ENCODE measurements at places on chromosomes 3 and 15.

DNA sequence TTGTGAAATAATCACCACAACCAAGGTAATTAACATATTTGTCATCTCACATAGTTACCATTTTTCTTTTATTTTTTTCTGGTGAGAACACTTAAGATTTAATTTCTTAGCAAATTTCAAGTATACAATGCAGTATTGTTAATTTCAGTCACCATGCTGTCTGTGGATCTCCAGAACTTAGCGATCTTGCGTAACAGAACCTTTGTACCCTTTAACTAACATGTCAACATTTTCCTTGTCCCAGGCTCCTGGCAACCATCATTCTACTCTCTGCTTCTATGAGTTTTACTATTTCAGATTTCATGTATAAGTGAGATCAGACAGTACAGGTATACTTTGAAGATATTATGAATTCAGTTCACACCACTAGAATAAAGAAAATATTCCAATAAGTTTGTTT is 154.4 kb downstream of the KCNAB1 start:
- DNase-seq: no peak

GRCh38 chr3:51739110-51739509 is 32.2 kb downstream of the GRM2 start:
- DNase-seq: no peak

- no peak for DNase-seq
Measured at GRCh38 chr3:126551121-126551838, 7.5 kb downstream of the C3orf22 start.

GRCh38 chr3:195820901-195821300 is 9.2 kb upstream of the MUC4 start:
- no peak for DNase-seq

- no peak for DNase-seq
Measured at GRCh38 chr3:189282741-189283140, 111.0 kb downstream of the TPRG1 start.

All from stimulated activated CD4-positive, alpha-beta T cell treated with anti-CD3 and anti-CD28 coated beads, Interleukin-2, amount 100 ng/mL, for 48 hours (primary cell).